ENCODE measurements at places on chromosomes 13 and 19. TPM values are rescaled to one million over a fixed set of nuclear protein-coding genes. Genes with fewer than 3 reads are reported as not detected.

Gene SMIM24
- total RNA-seq, result not detected

Gene SIGLEC7
- 0.41 TPM for total RNA-seq

Gene PET100
- total RNA-seq, result 35.2 TPM

Gene OVOL3
- not detected for total RNA-seq

- DNase-seq, result peak; percentile 77
These were observed 507.4 kb upstream of the KLF12 start for GRCh38 chr13:74641586-74641985.

DNA sequence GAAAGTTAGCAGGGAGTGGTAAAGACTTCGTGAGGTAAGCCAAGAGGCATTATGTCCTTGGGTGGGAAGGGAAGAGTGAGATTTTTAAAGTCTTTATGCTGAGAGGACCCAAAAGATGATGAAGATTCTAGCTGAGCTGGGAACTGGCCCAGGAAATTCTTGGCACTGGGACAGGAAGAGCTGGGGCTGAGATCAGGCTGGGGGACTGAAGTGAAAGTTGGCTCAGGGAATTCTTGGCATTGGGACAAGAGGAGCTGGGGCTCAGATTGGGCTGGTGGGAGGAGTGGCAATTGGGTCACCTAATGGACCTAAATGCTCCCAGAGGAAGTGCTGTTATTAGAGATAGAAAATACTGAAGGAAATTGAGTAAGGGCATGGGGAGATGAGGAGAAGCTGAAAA lies 8.8 kb downstream of the SCEL start:
- DNase-seq, result peak; percentile 72

GRCh38 chr13:82962397-82962796 lies 919.9 kb downstream of the SLITRK1 start:
- DNase-seq, result peak; percentile 6

DNA sequence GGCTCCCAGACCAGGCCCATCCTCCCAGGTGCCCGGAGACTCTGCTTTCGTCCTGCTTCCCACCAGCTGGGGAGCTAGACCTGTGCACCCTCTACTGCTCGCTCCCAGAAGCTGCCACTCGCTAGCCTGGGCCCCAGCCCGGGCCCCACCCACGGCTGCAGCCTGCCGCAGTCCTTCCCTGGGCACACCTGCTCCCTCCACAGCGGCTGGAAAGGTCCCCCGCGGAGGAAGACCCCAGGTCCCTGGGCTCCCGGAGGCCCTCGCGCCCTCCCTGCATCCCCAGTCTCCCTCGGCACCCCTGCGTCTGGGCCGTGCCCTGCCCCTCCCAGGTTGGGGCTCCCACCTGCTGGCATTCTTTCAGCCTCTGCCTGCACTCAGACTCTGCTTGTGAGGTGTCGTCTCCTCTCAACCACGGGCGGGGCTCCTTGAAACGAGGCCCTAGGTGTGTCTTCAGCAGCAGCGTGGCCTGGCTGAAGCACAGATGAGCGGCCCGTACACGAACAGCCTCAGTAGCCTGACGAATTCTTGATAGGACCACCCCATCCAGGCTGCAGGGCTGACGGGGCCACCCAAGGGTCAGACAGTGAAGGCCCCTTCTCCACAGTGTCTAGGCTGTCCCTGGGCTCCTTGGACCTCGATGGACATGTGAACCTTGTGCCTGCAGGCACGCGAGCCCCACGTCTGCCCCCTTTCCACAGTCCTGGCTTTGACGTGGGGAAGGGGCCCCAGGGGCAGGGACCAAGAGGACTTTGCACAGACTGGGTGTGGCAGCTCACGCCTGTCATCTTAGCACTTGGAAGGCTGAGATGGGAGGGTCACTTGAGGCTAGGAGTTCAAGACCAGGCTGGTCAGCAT lies 27.9 kb downstream of the DOT1L start:
- DNase-seq, result no peak

- DNase-seq, result no peak
These were observed 31.3 kb upstream of the ADGRL1 start for GRCh38 chr19:14237014-14237941.

DNA sequence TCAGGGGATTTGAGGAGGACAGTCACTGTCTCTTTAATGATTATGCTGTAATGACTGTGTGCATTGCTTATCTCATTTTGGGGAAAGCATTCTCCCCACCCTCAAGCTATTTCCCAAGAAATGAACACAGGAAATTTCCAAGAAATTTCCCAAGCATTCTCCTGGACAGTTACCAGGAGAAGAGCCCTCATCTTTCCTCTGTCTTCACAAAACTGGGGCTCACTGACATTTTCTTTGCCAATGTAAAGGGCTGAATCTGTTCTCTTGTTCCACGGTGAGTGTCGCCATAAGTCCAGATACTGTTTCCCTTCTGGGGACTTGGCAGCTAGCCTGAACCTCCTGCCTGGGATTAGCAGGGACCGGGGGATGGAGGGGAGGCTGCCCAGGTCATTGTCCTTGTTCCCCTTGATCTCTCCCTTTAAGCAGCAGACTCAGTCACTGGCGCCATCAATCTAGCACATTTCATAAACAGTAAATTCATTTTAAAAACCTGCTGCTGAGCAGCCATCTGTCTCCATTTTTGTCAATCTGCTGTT lies 172.8 kb downstream of the DNAJC15 start:
- peak; percentile 45 for DNase-seq

DNA sequence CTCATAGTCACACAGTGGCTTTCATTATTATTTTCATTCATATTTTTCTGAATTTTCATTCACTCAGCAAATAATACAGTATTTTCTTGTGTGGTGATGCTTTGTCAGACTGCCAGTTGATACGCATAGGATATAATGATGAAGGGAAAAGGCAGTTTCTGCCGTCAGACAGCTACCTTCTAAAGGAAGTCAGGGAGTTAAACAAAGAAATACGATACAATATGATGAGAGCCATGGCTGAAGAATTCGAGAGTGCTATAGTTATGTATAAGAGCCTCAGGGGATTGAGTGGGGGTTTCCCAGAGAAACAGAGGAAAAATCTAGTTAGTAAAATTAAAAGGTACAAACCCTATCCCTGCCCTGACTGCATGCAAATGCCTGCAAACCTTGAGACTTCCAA lies 479.1 kb downstream of the OLFM4 start:
- DNase-seq, result no peak

DNA sequence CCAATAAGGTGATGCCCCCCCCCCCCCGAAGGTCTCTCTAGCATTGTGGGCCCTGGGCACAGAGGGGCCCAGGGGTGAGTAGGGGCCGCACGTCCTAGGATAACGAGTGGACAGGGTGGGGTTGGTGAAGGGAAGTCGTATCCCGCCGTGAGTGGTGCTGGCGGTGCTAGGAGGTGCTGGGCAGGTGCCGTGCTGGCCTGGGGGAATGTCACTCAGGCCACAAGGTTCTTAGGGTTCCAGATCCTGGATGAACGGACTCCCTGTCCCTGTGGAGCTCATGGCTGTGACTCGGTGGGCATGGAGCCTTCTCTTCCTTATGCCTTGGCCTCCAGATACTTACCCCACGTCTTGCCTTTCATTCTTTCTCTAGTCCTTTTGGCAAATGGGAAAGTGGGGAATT lies 157.4 kb upstream of the SOX1 start:
- no peak for DNase-seq

DNA sequence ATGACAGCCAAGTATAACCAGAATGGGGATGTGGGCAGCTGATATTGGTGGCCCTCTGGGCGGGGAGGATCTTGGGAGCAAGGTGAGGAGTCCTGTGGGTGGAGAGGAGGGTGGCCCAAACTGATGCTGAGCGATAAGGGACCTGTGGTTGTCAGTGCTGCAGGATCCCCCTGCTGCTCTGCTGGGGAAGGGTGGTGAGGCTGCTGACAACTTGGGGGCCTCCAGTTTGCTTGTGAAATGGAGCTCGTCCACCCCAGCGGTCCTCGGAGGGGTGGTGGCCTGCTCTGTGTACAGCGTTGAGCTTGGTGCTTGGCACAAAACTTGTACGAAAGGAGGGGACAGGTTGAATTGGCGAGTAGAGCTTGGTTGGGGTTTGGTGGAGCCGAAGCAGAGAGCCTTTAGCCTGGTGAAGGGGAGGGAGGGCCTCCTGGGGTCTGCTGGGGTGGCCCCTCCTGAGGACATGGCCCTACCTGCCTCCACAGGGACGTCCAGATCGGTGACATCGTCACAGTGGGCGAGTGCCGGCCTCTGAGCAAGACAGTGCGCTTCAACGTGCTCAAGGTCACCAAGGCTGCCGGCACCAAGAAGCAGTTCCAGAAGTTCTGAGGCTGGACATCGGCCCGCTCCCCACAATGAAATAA lies 2.9 kb downstream of the RPS11 start:
- no peak for DNase-seq

- DNase-seq, result no peak
These were observed 1.1 kb upstream of the ACP5 start for GRCh38 chr19:11578258-11579142.
